Thymus (tissue), 14 donors: ENCODE measurements at places on chromosomes 1 and 21.

DNA sequence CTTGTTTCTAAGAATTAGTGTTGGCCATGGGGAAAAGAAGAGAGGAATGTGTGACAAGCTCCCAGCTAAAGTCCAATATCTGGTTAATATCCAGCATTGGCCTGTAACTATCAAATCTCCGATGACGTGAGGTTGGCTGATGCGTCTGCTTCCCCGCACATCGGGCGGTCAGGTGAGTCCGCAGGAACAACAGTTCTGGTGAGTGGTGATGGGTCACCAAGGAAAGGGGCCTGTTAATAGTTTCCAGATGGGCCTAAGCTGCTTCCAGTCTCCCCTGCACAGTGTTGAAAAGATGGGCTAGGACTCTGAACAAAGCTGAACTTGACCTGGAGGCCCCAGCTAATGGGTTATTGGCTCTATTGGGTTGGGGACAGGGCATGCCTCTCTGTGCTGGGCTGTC, 193.1 kb upstream of the EDN2 start:
- no peak overlapping the region for H3K27ac ChIP-seq
- H3K36me3 ChIP-seq: no peaks in the 10 kb centered on the region
- DNase-seq: no peak
- H3K27me3 ChIP-seq: no peaks in the 10 kb centered on the region
- peaks cover 93% of the 10 kb centered on the region for H3K4me1 ChIP-seq

DNA sequence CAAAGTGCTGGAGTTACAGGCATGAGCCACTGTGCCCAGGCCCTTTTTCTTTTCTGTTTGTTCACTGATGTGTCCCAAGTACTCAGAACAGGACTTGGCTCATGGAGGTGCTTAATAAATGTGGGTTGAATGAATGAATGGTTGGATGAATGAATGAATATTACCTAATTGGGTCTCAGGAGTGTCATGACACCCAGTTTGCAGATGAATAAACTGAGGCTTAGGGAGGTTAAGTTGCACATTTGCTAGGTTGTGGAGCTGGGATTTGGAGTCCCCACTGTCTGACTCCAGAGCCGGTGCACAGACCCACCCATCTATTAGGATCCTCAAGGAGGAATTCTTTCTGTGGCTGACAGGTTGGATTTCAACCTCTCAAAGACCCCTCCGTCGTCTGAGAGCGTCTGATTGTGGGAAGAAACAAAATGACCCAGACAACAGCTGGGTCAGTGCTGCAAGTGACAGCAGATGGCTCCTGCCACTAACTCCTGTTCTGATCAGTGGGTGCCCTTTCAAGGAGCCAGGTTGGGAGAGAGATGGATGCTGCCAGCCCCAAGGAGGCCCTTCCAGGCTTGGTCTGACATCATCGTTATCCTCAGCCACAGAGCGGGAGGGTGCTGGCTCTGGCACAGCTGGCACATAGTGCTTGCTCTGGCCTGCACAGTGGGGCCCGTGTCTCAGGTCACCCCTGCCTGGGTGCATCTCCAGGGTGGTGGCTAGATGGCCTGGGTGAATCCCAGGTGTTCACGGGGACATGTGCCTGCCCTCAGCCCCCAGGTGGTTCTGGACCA, 24.2 kb downstream of the ARHGEF10L start:
- H3K27ac ChIP-seq: no peak overlapping the region
- DNase-seq: no peak
- no peak overlapping the region for H3K4me3 ChIP-seq
- H3K27me3 ChIP-seq: no peaks in the 10 kb centered on the region
- H3K36me3 ChIP-seq: no peaks in the 10 kb centered on the region

- DNase-seq: no peak
- no peak overlapping the region for H3K4me3 ChIP-seq
- no peak overlapping the region for H3K27ac ChIP-seq
- no peaks in the 10 kb centered on the region for H3K4me1 ChIP-seq
Measured at GRCh38 chr1:43422995-43423671, 30.6 kb downstream of the HYI start.

DNA sequence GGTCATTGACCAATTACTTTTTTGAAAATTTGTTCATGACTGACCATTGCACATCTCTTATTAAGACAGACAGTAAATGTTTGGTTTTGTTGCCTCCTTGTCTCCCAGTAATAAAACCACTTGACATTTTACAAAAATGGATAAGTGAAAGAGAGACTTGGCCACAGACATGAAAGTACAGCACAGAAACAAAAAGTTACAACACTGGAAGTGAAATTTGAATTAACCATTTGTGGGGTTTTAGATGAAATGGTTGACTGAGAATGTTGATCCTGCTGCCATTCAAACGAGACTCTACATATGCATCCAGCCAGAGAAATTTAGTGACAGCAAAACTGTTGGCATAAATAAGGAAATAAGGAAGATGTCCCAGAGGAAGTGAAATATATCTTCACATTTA, 79.3 kb upstream of the B3GALT2 start:
- H3K27me3 ChIP-seq: no peaks in the 10 kb centered on the region
- H3K36me3 ChIP-seq: peaks cover 6% of the 10 kb centered on the region
- H3K27ac ChIP-seq: no peak overlapping the region
- H3K4me1 ChIP-seq: no peaks in the 10 kb centered on the region
- no peak for DNase-seq
- H3K4me3 ChIP-seq: no peak overlapping the region

- no peaks in the 10 kb centered on the region for H3K27me3 ChIP-seq
- H3K4me3 ChIP-seq: no peak overlapping the region
- no peak for DNase-seq
Measured at GRCh38 chr21:46253610-46254124, 25.1 kb upstream of the LSS start.

GRCh38 chr1:43101061-43101460, 71.0 kb downstream of the EBNA1BP2 start:
- no peaks in the 10 kb centered on the region for H3K4me1 ChIP-seq
- H3K27me3 ChIP-seq: no peaks in the 10 kb centered on the region
- no peak for DNase-seq
- H3K27ac ChIP-seq: no peak overlapping the region
- H3K4me3 ChIP-seq: no peak overlapping the region

DNA sequence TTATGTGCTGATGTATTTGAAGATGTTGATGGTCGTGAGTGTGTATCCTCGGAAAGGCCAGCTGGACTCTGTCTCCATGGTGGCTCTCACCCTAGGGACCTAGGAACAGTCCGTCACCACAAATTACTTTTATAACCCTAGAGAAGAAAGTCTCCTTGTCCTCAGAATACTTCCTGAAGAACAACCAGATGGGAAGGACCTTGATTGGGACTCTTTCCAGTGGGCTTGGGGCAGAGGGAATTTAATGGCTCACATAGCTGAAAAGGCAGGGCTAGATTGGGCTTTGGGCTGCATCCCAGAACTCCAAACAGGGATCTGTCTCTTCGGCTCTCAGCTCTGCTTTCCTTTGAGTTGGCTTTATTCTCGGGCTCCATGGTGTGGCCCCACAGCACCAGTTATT, 90.8 kb downstream of the TBX19 start:
- no peaks in the 10 kb centered on the region for H3K27me3 ChIP-seq
- H3K27ac ChIP-seq: no peak overlapping the region

GRCh38 chr21:27513016-27513415, 546.1 kb upstream of the ADAMTS5 start:
- no peaks in the 10 kb centered on the region for H3K36me3 ChIP-seq
- no peak overlapping the region for H3K4me3 ChIP-seq
- no peak overlapping the region for H3K27ac ChIP-seq
- no peak for DNase-seq

- no peak overlapping the region for H3K27ac ChIP-seq
- H3K27me3 ChIP-seq: no peaks in the 10 kb centered on the region
- no peaks in the 10 kb centered on the region for H3K4me1 ChIP-seq
- H3K4me3 ChIP-seq: no peak overlapping the region
Measured at GRCh38 chr1:181430015-181430885, 53.1 kb upstream of the CACNA1E start.

DNA sequence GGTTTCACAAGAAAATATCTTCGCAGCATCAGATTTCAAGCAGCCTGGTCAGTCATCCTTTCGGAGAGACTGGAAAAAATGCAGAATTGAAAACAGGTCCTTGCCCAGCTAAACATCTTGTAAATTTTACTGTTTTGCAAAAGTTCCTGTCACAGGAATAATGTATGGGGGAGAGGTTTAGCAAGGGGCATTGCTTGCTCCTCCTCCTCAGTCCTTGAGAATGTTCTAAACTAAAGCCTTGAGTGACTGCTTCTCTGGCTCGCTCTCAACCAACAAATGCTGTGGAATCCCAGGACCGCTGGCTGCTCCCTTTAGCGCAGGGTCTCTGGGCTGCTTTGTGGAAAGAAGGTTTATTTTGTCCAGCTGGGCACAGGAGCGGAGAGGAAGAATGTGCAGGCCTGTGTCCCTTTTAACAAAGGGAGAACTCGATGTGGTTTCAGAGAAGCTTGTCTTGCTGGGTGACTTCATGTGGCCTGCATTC, 33.6 kb upstream of the FHAD1 start:
- no peaks in the 10 kb centered on the region for H3K4me1 ChIP-seq
- H3K27ac ChIP-seq: no peak overlapping the region
- no peaks in the 10 kb centered on the region for H3K27me3 ChIP-seq
- no peaks in the 10 kb centered on the region for H3K36me3 ChIP-seq
- H3K4me3 ChIP-seq: no peak overlapping the region

DNA sequence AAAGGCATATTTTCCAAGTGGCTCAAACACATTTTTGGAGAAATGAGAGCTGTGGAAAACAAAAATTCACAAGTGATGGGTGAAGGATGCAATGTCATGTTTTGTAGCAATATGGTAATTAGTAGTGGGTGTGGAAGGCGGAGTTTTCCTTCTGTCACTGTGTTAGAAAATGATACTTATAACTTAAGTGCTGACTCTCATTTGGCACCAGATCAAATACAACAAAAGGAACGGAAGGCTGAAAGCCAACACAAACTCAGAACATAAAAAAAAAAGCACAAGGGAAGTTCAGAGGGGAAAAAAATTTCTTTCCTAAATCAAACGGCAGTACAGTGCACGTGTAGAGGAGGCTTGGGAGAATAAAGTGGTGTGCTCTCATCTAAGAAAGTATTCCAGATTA, at the start of gene TNFSF18:
Gene TNFSF18, minus strand, starts transcription at position 77 of the 400 bp plus-strand sequence. Its CDS starts 45 bp downstream, at position 32.
- no peak within 1 kb of the TSS for H3K4me3 ChIP-seq
- no peaks in the 10 kb centered on the region for H3K36me3 ChIP-seq
- no peaks in the 10 kb centered on the region for H3K4me1 ChIP-seq
- no peak for DNase-seq

DNA sequence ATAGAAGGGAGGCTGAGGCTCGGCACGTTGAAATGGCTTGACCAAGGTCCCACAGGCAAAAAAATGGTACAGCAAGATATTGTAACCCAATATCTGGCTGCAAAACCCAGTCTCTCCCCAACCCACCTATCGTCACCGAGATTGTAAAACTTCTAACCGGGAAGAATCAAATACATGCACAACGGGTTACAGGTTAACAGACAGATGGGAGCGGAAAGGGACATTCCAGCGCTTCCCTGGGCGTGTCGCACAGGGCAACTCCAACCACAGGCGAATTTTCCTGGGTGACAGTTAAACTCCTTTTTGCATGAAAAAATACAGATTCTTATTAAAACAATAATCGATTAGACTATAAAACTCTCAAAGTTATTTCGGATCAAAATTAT, 31.8 kb upstream of the JUN start:
- H3K4me1 ChIP-seq: peaks cover 12% of the 10 kb centered on the region
- no peaks in the 10 kb centered on the region for H3K27me3 ChIP-seq
- H3K4me3 ChIP-seq: peak overlapping the region; percentile 71
- no peaks in the 10 kb centered on the region for H3K36me3 ChIP-seq

- H3K4me1 ChIP-seq: peaks cover 16% of the 10 kb centered on the region
- no peak overlapping the region for H3K27ac ChIP-seq
- peaks cover 11% of the 10 kb centered on the region for H3K36me3 ChIP-seq
- DNase-seq: no peak
- no peaks in the 10 kb centered on the region for H3K27me3 ChIP-seq
Measured at GRCh38 chr1:52032124-52032784, 1.4 kb downstream of the KTI12 start.

DNA sequence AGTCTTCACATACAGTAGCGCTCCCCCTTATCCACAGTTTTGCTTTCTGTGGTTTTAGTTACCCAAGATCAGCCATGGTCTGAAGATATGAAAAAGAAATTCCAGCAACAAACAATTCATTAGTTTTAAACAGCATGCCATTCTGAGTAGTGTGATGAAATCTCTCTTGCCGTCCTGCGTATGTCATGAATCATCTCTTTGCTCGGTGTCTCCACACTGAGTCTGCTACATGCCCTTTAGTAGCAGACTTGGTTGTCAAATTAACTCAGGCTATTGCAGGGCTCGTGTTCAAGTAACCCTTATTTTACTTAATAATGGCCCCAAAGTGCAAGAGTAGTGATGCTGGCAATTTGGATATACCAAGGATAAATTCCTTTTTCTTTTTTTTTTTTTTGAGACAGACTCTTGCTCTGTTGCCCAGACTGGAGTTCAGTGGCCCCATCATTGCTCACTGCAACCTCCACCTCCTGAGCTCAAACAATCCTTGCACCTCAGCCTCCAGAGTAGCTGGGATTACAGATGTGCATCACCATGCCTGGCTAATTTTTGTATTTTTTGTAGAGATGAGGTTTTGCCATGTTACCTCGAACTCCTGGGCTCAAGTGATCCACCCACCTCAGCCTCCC, 22.6 kb downstream of the PHACTR4 start:
- H3K27ac ChIP-seq: no peak overlapping the region
- H3K4me1 ChIP-seq: no peaks in the 10 kb centered on the region
- DNase-seq: no peak
- no peak overlapping the region for H3K4me3 ChIP-seq
- no peaks in the 10 kb centered on the region for H3K27me3 ChIP-seq

DNA sequence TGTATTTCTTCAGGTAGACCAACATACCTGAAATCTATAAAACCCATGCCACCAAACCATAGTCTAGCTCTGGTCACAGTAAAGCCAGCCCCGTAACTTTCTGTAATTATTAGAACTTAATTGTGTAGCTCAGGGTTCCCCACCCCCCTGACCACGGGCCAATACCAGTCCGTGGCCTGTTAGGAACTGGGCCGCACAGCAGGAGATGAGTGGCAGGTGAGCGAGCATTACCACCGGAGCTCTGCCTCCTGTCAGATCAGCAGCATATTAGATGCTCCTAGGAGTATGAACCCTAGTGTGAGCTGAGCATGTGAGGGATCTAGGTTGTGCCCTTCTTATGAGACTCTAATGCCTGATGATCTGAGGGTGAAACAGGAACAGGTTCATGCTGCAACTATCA, 14.6 kb downstream of the TENT5C start:
- no peaks in the 10 kb centered on the region for H3K36me3 ChIP-seq
- H3K4me3 ChIP-seq: no peak overlapping the region
- H3K27me3 ChIP-seq: peaks cover 12% of the 10 kb centered on the region
- DNase-seq: no peak

DNA sequence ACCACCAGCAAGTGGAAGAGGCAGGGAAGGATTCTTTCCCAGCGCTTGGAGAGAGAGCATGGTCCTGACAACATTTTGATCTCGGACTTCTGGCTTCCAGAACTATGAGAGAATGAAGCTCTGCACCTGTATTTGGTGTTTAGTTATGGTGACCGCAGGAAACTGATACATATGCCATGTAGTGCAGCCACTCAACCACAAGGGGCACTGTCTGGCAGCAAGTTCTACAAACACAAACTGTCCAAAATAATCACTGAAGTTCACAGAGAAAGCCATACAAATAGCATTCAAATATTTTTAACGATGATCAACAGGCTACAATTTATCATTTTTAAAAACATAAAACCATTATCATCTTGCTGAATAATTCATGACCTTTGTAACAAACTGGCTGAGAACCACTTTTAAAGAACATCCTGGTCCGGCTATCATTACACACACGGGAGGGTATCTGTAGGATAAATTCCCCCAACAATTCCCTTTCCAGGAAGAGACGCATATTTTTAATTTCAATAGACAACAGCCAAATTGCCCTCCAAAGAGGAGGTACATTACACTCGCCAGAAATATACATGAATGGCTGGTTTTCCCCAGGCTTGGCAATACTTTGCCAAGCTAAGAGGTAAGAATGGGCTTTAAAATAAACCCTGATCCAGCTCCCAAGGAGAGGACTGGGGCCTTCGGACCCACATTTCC, 9.2 kb upstream of the CBR3 start:
- no peak overlapping the region for H3K27ac ChIP-seq
- no peak overlapping the region for H3K4me3 ChIP-seq
- peaks cover 14% of the 10 kb centered on the region for H3K27me3 ChIP-seq
- no peaks in the 10 kb centered on the region for H3K36me3 ChIP-seq
